CD4-positive, alpha-beta T cell treated with Interleukin-2 at 100 ng/mL for 4 hours (primary cell): ENCODE measurements at places on chromosomes 6 and 20.

- no peak for DNase-seq
Observed at GRCh38 chr6:156434795-156435190, 342.4 kb upstream of the ARID1B start.

GRCh38 chr20:40467067-40467466, 222.0 kb downstream of the MAFB start:
- DNase-seq: no peak

- no peak for DNase-seq
Observed at GRCh38 chr20:36219671-36220220, 16.5 kb upstream of the AAR2 start.

DNA sequence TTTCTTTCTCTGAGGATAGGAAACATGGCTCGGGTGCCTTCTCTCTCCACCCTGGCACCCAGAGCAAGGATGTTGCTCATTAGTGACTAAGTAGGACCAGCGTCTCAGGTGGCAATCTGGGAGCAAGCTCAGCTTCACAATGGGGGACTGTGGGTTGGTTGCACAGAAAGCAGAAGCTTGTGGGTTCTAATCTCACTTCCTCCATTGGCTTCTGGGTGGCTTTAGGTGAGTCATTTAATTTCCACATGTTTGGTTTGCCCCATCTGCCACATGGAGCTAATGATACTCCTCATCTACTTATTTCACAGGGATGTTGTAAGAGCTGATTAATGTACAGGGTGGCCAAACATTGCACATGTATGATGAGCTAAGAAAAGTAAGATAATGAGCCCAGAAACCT, 54.8 kb upstream of the AKIRIN2 start:
- peak; percentile 43 for DNase-seq

- DNase-seq: no peak
Observed at GRCh38 chr6:144896289-144896688, 611.2 kb downstream of the UTRN start.

DNA sequence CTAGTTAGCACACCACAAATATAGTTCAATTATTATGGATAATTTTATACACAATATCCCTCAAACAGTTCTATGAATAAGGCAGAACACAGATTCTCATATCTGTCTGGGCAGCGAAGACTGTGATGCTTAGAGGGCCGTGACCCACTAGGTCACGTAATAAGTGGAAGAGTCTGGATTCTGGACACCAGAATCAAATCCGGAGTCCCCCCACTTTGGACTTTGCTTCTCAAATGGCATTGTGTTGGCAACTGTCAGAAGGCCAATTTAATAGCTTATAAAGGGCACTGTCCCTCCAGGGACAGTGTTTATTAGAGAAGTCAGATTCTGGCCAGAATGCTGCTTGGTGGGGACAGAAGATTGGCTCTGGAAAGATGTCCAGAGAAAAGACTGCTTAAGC, 6.8 kb upstream of the CCDC167 start:
- DNase-seq: no peak

GRCh38 chr6:135905604-135906300, 54.3 kb downstream of the PDE7B start:
- DNase-seq: no peak

DNA sequence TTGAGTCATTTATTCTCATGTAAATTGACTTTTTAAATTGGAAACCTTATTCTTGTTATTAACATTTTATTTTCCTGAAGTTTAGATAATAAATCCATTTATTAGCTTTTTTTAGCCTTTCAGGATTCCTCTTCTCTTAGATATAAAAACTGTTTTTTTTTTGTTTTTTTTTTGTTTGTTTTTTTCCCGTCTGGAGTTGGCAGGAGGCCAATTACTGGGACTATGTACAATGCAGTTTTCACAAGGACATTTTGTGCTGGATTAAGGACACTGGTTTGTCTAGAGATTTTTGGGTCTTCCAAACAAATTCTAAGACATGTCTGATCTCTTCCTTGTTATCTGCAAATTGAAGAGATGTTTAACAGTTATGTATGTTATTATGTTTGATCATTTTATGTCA, 1.3 kb downstream of the BTNL2 start:
- no peak for DNase-seq

DNA sequence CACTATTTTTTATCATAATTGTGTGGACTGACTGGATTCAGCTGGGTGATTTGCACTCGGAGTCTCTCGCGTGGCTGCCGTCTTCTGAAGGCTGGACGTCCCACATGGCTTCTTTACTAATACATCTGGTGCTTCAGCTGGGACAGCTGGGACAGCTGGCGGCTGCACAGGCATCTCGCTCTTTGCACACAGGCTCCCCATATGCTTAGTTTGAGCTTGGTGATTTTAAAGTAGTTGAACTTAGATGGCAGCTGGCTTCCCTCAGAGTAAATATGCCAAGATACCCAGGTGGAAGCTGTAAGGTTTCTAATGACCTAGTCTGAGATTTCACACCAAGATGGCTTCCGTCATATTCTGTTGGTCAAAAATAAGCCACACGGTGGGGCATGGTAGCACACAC, 38.7 kb upstream of the PPP1R3G start:
- no peak for DNase-seq

- no peak for DNase-seq
Observed at GRCh38 chr6:78832091-78832808, 35.1 kb upstream of the IRAK1BP1 start.

DNA sequence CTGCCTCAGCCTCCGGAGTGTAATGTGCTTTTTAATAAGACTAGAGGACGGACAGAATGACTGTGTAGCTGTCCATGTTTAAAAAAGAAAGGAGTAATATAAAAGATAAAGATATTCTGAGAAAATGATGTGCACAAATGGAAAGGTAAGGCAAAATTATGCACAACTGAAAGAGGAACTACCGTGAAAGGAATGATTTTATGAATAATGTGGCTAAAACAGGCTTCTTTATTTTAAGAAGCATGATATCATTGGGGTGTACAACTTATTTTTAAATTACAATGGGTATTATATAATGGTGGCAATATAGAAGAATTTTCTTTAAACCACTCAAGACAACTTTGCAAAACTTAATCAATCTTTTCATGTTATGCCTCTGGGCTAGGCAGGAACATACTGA, 78.1 kb downstream of the FIG4 start:
- no peak for DNase-seq

DNA sequence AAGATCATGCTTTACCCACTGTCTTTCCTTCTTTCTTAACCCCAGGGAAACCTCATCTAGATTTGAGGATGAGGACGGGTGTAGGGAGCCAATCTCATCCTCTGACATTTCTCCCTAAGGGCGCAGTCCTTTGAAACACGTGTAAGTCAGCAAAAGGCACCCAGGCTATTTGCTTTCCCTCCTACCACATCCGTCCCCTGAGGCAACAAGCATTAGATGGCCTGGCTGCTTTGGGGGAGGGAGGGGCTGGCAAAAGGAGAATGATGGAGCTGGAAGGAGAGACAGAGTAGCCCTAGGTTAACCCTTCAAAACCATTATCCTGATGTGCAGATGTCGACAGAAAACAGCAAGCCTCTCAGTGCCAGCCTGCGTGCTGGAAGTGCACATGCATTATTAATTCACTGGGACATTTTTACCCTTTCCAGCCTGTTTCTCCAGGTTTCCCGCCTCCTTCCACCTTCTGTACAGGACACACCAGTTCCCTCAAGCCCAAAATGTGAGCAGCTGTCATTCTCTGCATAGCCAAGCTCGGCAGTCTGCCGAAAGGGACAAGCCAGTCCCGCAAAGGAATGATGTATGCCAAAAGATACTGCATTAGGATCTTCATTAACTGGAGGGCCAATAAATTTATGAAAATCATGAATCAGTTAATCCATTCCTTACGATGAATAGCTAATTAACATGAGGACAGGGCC, 547.2 kb downstream of the CD83 start:
- DNase-seq: no peak

DNA sequence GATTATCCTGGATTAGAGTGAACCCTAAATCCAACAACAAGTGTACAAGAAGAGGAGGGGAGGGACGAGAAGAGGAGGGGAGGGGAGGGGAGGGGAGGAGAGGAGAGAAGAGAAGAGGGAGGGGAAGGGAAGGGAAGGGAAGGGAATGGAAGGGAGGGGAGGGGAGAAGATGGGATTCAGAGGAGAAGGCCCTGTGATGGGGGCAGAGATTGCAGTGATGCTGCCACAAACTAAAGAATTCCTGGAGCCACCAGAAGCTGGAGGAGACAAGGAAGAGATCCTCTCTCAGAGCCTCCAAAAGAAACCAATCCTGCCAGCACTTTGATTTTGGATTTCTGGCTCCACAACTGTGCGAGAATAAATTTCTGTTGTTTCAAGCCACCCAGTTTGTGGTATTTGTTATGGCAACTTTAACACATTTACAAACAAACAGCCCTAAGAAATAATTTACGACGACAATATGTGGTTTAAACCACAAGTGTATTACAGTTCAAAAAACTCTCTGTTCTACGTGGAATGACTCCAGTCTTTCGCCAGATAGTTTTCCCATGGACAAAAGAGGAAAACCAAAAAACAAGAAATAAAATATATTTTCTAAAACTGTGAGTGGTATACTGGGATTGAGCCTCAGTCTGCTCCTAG, 235.4 kb downstream of the HDGFL1 start:
- DNase-seq: no peak

DNA sequence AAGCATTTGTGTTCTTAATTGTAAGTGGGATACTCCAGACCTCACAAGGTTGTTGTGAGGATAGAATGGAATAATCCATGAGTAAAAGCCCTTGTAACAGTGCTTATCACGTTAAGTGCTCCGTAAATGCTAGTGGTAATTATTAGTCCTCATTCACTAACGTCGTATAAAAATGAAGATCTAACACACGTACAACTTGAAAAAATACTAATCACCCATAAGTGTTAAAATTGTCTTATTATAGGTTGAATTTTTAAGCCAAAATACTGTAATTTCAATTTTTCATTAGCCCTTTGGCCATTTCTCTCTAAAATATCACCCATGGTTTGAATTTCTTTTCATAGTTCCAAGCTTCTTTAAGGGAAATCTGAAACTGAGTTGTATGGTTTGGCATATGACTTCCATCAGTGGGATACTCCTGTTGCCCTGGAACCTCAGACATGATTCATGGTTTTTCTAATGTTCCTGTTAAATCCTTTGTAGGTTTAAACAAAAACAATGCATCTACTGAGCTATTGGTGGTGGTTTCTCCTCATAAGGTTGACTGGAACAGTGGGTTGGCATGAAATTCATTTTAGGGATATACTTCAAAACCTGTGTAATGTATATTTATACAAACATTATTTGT, 19.1 kb downstream of the XRN2 start:
- DNase-seq: no peak

GRCh38 chr20:47713878-47714450, 71.3 kb downstream of the SULF2 start:
- no peak for DNase-seq

DNA sequence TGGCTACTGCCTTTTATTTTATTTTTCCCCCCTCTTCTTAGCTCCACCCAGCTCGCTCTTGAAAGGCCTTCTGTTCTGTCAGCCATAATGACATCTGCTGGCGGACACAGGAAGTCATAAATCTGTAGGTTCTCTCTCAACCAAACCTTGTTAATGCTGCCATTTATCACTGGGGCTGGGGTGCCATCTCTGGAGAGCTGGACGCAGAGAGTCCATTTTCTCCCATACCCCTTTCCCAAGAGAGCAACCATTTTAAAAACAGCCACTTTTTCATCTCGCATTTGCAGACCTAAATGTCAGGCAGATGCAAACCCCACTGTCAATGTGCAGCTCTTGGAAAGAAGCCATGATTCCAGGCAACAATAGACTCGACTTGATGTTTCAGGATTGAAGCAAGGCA, 13.0 kb upstream of the TSHZ2 start:
- DNase-seq: no peak

GRCh38 chr6:161568885-161569456, 295.1 kb upstream of the AGPAT4 start:
- DNase-seq: no peak

DNA sequence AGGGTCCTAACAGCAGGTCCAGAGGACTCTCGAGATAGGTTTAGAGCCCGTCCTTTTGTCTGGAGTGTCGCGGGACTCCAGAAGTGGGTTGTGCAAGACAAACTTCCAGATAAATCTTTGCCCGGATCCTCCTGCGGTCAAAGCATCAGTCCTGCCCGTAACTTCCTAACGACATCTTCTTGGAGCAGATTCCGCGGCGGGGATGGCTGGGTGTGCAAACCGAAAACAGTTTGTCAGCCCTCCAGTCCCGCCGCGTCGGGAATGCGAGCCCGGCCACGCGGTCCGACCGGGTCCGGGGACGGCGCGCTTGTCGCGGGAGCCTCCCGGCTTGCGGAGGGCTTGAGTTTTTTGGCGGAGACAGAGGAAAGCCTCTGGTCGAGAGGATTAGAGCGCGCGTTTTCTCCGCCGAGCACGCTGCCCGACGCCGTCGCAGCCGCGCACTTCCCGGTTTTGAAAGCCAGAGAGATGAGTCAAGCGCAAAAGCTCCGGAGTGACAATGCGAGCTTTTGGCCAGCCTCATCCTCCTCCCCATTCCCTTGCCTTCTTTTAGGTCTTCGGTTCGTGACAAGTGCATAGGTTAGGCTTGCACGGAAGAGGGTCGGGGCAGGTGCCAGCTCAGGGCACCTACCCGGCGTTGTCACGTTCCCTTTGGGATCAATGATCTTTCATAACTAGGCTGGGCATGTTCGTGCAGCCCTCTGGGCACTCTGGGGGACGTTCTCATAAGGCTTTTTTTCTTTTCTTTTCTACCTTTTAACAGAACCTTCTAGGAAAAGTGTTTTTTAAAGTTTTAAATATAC, 91.3 kb upstream of the PRDM1 start:
- peak; percentile 49 for DNase-seq

GRCh38 chr6:168221000-168221399, 98.6 kb downstream of the DACT2 start:
- no peak for DNase-seq

GRCh38 chr6:140774080-140774505, 1358.6 kb upstream of the GJE1 start:
- no peak for DNase-seq

DNA sequence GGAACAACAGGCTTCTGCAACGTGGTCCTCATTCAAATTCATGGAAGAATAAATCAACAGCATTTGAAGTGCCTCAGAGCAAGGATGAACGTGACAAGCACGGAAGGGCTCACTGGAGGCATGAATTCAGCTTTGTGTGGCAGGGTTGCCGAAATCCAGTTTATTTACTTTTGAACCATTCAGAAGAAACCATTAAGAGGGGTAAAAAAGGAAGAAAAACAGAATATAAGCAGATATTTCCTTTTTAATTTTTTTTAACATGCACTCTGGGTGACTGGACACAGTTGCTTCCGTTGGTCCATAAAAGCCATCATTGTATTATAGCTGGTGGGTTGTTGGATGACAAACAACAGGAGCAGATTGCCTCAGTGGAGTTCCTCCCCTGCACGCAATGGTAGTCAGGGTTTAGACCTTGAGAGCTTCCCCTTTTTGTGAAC, 17.3 kb upstream of the SNRPB2 start:
- DNase-seq: no peak

GRCh38 chr6:42689371-42689770, 33.0 kb downstream of the PRPH2 start:
- DNase-seq: no peak

DNA sequence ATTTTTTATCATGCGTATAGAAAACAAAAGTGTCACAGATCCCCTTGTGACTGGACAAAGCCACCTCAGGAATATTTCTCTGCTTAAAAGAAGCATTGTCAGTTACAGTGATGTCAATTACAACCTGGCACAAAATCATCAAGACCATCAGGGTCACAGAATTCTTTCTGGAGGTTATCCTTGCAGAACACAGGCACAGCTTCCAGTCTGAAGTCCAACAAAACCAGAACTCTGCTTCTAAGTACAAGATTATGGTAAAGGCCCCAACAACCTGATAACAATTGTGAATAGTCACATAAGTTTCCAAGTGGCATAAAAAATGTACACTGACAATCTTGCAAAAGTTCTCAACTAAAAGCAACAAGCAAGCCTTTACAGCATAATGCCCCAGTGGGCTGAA, 21.0 kb downstream of the PLAGL2 start:
- no peak for DNase-seq
